Tongue (tissue), 3 donors: ENCODE measurements at places on chromosomes 12 and 14. TPM values are rescaled to one million over a fixed set of nuclear protein-coding genes. Genes with fewer than 3 reads are reported as not detected.

Gene ADCK1
- 7.7 TPM for total RNA-seq

Gene GNG2
- total RNA-seq = 45.1 TPM

Gene NEUROD4
- total RNA-seq = not detected

Gene AICDA
- 0.10 TPM for total RNA-seq

Gene CLEC1B
- total RNA-seq = not detected

Gene MYF6
- total RNA-seq = 164 TPM

Gene PAPLN
- 7.3 TPM for total RNA-seq

Gene TAS2R8
- total RNA-seq = not detected

Gene COQ10A
- 49.6 TPM for total RNA-seq

Gene LPAR5
- 2.6 TPM for total RNA-seq

Gene LAG3
- total RNA-seq = not detected

Gene LMNTD1
- total RNA-seq = not detected

Gene CACNA2D4
- 3.2 TPM for total RNA-seq

Gene TMCC3
- 20.7 TPM for total RNA-seq

Gene KCNJ8
- total RNA-seq = 50.1 TPM

Gene WNT1
- not detected for total RNA-seq

Gene KRT80
- total RNA-seq = 10.3 TPM

Gene PTGER2
- total RNA-seq = 0.21 TPM

Gene TMTC1
- 67.0 TPM for total RNA-seq

Gene NXPH4
- total RNA-seq = 1.3 TPM

Gene STAC3
- 310 TPM for total RNA-seq

Gene TSPAN11
- 27.1 TPM for total RNA-seq

Gene TAS2R9
- total RNA-seq = not detected

Gene E2F7
- total RNA-seq = 7.1 TPM

Gene ARL6IP4
- 90.4 TPM for total RNA-seq

Gene CMTM5
- total RNA-seq = 2.3 TPM

Gene ADAM21
- not detected for total RNA-seq

Gene ITGA5
- 112 TPM for total RNA-seq
